ENCODE measurements at places on chromosomes 5 and 9.

DNA sequence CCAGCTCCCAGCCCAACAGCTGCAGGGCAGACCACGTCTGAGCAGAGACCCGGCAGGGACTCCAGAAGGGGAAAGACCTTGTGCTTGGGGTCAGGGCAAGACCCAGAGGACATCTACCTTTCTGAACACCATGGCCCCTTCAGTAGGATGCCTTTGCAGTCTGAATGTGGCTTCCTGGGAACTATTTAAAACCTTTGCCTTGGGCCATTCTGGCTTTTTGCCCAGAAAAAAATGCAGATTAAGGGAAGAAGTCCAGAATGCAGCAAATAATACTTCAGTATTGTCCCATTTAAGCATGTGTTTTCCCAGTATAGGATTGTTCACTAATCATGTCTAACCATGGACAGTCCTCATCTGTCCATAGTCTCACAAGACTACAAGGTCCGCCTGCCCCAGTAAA lies 67.5 kb upstream of the ERCC6L2 start:
- DNase-seq = no peak

GRCh38 chr5:128085413-128085812 lies 1.8 kb downstream of the SLC12A2 start:
- no peak for DNase-seq

DNA sequence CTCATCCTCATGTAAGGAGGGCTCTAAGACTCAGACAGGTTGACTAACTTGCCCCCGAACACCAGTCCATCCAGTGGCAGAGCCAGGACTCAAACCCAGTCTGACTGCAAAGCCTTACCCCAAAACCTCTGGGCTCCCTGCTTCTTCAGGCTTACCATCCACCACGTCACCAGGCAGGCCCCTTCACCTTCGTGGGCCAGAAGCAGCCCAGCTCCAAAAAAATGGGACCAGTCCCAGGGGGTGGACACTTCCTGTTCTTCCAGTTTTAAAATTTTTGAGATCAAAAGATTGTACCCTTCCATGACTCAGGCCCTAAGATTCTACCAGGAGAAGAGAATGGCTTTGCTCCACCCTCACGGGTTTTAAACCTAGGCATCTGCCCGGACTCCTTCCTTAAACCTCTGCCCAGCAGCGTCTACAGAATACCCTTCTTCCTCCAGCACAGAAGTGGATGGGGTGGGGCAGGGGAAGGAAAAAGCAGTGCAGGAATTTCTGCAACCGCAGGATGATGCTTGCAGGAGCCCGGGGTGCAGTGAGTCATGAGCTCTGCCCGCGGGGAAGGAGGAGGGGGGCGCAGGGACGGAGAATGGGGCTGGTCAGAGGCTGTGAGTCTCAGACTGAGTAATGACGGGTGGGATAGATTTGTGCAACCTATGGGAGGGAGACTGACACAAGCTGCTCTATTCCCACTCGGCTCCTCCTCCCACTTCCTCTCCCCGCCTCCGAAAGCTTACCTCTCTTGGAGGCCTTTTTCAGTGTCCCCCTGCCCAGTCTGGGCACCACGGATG lies 50.4 kb upstream of the STXBP1 start:
- peak; percentile 95 for DNase-seq

DNA sequence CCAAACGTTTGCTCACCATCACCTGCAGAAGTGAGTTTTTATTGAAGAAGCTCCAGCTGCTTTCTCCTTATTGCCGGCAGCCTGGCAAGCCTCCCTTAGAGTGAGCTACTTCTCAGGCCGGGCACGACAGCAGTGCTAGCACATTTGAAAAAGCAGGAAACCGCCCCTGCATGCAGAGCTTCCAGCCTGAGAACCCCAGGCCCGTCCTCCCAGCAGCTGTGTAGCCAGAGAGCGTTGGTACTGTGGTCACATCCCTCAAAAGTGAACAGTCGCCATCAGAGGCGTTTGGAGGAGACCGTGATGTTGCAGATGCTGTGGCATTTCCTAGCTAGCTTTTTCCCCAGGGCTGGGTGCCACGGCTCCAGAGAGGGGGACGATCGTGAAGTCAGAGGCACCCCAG lies 23.5 kb downstream of the SLC25A25 start:
- DNase-seq = no peak

- DNase-seq = no peak
These were observed 374.9 kb downstream of the CDH9 start for GRCh38 chr5:26663500-26663899.

- DNase-seq = no peak
These were observed 102.1 kb upstream of the DMRT1 start for GRCh38 chr9:739362-739761.

DNA sequence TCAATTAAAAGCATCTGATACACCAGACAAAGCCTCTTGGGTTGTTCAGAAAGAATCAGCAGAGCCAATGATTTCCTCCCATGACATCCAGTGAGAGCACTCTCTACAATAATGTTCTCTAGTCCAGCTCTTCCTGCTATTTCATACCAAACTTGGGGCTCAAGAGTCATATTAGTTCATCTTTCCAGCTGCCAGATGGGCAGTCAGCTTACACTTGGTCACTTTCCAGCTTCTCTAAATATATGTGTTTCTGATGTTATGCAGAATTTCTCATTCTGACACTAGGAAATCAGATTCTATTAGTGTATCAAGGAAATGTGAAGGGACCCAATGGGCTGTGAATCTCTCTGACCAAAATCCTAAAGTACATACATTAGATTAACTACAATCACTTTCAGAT lies 148.9 kb downstream of the ENC1 start:
- DNase-seq = no peak

- DNase-seq = no peak
These were observed 384.0 kb upstream of the IRX4 start for GRCh38 chr5:2266641-2267240.

GRCh38 chr9:137772281-137772873 lies 105.2 kb upstream of the CACNA1B start:
- no peak for DNase-seq

GRCh38 chr5:145946112-145946861 lies 9.9 kb downstream of the SH3RF2 start:
- peak; percentile 72 for DNase-seq

GRCh38 chr5:138831703-138832102 lies 43.4 kb downstream of the LRRTM2 start:
- no peak for DNase-seq

GRCh38 chr9:18766989-18767550 lies 265.9 kb downstream of the SAXO1 start:
- no peak for DNase-seq

GRCh38 chr5:98461485-98461884 lies 312.0 kb upstream of the RGMB start:
- no peak for DNase-seq

DNA sequence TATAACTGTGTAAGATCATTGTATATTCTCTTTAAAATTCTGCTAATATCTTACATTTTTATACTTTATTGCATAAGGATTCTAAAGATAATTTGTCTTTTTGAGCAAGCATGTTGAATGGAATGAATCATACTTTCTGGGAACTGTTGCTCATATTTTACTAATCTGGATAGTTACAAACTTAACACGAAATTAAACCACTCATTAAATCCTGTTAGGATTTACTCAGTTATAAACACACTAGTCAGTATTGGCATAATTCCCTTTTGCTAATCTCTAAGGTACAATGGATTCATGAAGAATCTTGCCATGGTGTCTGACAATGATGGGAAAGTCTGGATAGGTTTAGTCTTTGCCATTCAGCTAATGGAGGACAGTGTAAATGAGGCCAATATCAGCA lies 338.1 kb upstream of the SMC2 start:
- no peak for DNase-seq

DNA sequence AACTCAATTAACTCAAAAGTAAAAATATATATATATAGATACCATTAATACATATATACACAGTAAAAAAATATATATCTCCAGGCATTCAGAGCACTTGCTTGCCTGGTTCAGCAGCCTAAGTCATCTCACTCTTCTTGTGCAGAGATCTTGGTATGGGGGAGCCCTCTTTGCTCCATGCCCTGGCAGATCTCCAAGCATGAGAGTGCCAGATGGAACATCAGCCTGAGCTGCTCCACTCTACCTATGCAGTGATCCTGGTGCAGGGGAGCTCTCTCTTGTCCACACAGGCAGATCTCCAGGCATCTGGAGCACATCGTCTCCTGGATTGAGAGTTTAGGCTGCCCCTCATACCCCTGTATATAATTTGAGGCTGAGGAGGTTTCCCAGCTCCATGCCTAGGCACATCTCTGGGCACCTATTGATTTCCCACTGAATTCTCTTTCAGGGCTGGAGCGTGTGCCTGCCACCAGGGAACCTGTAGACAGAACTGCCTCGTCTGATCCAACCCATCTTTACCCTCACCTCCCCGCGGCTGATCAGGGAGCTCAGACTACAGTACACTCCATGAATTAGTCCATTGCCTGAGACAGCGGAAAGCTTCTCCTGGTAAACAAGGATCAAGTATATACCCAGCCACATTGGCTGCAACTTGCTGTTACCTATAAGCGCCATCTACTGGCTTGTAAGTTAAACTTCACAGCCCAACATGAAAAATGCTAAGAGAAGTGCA lies 342.4 kb upstream of the GRIA1 start:
- no peak for DNase-seq

DNA sequence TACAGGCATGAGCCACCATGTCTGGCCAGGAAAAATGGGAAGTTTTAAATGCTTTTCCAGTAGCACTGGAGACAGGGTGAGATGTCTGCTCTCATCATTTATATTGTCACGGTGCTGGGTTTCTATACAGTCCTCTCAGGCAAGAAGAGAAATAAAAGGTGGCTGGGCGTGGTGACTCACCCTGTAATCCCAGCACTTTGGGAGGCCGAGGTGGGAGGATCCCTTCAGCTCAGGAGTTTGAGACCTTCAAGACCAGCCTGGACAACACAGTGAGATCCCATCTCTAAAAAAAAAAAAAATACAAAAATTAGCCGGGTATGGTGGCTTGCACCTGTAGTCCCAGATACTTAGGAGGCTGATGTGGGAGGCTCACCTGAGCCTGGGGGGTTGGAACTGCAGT lies 4.8 kb upstream of the GRIN1 start:
- no peak for DNase-seq

DNA sequence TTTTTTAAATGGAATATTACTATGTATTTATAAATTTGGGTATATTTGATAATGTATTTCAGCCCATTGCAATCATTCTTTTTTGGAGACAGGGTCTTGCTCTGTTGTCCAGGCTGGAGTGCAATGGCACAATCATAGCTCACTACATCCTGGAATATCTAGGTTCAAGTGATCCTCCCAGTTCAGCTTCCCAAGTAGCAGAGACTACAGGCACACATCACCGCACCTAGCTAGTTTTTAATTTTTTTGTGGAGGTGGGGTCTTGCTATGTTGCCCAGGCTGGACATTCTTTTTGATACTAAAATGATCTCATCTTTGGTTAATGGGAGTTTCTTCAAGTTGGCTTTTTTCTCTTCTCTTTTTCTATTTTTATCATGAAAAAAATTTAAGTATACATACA lies 91.3 kb downstream of the UNC13B start:
- no peak for DNase-seq

GRCh38 chr9:72203205-72203803 lies 54.1 kb downstream of the GDA start:
- peak; percentile 5 for DNase-seq

DNA sequence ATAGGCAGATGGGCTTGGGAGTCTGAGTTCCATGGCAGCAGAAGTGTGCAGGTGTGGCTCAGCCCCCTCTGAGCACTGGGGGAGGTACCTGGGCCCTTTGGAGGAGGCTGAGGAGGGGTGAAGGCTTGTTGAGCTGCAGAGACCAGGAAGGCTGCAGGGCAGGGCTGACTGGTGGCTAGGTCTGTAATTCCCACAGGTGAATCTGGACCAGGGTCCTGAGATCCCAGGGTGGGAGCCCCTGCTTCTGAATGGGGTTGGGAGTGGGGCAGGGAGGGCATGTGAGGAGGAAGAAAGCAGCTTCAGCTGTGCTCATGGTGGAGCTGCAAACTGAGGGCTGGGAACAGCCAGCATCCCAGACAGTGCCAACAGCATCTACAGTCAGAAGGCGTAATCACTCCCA lies 111.1 kb downstream of the CACNA1B start:
- DNase-seq = no peak

GRCh38 chr5:14062178-14062577 lies 81.0 kb upstream of the TRIO start:
- no peak for DNase-seq

DNA sequence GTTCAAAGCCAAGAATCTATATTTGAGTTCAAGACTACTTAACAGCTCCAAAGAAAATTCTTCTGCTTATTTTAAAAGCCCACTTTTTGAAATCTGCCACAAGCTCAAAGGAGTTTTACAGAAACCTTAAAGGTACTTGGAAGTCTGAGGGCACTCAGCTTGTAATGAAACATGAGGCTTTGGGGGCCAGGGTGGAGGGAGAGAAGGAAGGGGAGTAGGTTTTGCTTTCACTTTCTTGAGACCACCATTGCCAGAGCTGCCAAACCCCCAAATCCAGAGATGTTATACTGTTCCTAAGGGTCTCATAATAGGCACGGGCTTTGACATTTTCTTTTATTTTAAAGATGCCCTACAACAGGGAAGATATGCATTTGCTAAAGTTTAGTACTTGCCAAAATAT lies 42.6 kb upstream of the TNFAIP8 start:
- no peak for DNase-seq

DNA sequence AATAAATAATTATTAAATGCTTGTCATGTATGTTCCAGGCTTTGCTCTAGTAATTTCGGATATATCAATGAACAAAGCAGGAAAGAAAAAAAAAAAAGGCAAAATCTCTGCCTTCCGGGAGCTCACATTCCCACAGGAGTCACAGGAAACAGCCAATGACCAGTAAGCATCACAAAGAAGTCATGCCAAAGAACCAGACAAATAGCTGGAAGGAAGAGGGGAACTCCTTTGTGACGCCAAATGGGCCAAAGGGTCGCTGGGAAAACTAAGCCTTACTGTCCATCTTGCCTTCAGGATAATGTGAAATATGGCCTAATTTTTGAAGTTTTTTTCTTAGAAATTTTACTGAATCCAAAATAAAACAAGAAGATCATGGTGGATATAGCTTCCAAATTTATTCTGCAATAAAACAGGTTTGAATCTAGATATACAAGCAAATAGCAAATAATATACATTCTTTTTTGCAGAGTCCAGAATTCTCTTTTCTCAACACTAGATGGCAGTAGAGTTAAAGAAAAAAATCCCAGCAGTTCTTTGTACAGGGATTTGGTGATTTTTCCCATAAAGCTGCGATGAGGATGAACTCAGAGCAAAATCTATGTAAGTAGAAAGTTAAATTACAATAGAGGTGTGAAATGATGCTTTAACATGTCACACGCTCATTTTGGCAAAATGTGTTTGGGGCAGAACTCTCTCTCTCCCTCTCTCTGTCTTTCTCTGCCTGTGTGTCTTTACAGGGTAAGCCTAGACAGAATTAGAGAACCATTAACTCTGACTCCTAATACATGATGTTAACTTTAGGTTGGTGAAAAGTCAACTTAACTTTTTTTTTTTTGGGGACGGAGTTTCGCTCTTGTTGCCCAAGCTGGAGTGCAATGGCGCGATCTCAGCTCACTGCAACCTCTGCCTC lies 60.0 kb upstream of the TUT7 start:
- DNase-seq = peak; percentile 18

DNA sequence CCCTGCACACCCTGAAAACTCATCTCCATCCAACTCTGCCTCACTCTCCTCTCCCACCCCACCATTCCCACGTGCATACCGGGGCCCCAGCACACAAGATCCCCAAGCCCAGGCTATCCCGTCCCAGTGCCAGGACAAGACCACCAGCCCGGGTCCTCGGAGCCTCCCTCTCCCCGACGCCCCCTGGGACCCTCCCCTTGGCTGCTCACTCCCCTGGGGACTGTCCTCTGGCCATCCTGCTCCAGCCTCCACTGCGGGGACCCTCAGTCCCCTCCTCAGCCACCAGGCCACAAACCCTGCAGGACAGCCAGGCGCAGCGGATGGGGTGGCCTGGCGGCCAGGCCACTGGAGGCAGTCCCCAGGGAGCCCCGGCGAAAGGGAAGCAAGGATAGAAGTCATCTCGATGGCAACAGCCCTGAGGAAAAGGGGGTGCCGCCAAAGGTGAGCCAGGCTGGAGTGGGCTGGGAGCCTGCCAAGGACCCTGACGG lies 62.8 kb downstream of the C9orf50 start:
- no peak for DNase-seq
